ENCODE measurements at places on chromosomes 3 and 15.
A peak's percentile ranks its signal among the peaks of the same experiment; 100 is the strongest.

GRCh38 chr3:48405343-48405881 is 24.5 kb downstream of the PLXNB1 start:
- DNase-seq = no peak

GRCh38 chr3:198081421-198081844 is 121.4 kb downstream of the LMLN start:
- DNase-seq = no peak

- no peak for DNase-seq
Observed at GRCh38 chr3:70855149-70855548, 542.7 kb upstream of the MDFIC2 start.

DNA sequence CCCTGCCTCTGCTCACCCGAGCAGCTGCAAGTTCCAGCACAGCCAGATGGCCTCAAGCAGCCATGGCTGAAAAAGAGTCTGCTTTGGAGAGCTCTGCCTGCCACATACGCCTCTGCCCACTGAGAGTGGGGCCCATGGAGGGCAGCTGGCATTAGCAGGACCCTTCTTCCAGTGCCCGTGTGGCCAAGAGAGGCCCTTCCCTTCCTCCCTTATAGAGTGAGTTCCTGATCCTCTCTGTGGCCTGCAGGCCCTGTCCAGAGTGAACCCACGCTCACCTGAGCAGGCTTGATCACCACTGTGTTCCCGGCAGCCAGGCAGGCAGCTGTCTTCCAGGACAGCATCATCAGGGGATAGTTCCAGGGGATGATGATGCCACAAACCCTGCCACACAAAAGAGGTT is 41.4 kb upstream of the SLC41A3 start:
- DNase-seq = no peak

DNA sequence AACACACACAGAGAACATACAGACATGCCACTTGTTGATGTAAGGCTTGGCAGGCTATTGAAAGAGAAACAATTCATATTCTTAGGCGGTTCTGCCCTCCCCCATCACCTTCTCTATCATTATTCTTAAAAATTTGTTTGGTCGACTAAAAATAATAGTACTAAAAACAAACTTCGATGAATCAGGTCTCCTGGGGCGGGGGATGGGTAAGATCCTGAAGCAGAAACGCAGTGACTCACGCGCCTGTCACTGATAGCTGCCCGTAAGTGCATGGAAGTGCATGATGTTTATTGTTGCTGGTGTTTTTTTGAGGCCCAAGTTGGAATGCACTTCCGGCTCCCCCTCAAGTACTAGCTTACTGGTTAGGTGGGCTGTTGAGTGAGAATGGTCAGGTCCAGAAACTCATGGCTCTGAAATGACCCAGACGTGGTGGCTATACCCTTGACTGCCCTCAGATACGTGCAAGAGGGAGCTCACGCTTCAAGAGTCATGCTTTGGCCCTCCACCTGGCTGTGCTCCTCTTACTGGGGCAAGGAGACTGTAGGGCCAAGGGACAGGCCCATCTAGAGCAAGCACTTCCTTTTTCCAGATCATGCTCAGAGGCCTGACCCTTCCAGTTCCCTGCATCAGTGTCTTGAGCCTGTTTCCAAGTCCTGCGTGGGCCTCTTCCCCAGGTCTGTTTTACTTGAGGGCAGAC is 10.9 kb downstream of the SMAD3 start:
- peak; percentile 46 for DNase-seq

GRCh38 chr3:166554023-166554422 is 716.8 kb upstream of the BCHE start:
- DNase-seq = no peak

GRCh38 chr3:119276680-119277079 is 17.5 kb upstream of the ARHGAP31 start:
- no peak for DNase-seq

- DNase-seq = no peak
Observed at GRCh38 chr15:99989095-99989494, 255.9 kb upstream of the LYSMD4 start.

Measured in activated CD4-positive, alpha-beta T cell treated with anti-CD3 and anti-CD28 coated beads, Interleukin-2, Interleukin-6, amounts not matched to agents 100 ng/mL and 50 ng/mL, durations not matched to agents 16 hours and 8 hours (primary cell).